Right ventricle myocardium superior (tissue), 1 donor: ENCODE measurements at places on chromosomes 11 and 22. TPM values are rescaled to one million over a fixed set of nuclear protein-coding genes. Genes with fewer than 3 reads are reported as not detected.
A peak's percentile ranks its signal among the peaks of the same experiment; 100 is the strongest.

NPTXR gene
- total RNA-seq = 16.8 TPM

CHRM4 gene
- not detected for total RNA-seq

GRCh38 chr11:112247201-112247600, 13.5 kb downstream of the PLET1 start:
- DNase-seq = no peak

GRCh38 chr11:131506348-131506747, 135.9 kb downstream of the NTM start:
- no peak for DNase-seq

GRCh38 chr22:21102659-21103267, 57.0 kb downstream of the LRRC74B start:
- DNase-seq = peak; percentile 76

GRCh38 chr22:20319041-20319744, 667 bp downstream of the DGCR6L start:
- DNase-seq = peak; percentile 30

GRCh38 chr22:31611061-31611760, 50.8 kb downstream of the PISD start:
- peak; percentile 62 for DNase-seq

GRCh38 chr11:47139878-47140277, 36.8 kb downstream of the ARFGAP2 start:
- no peak for DNase-seq
